ENCODE measurements at places on chromosomes 4 and X.

- DNase-seq = no peak
These were observed 77.3 kb upstream of the NOCT start for GRCh38 chr4:138938366-138938690.

DNA sequence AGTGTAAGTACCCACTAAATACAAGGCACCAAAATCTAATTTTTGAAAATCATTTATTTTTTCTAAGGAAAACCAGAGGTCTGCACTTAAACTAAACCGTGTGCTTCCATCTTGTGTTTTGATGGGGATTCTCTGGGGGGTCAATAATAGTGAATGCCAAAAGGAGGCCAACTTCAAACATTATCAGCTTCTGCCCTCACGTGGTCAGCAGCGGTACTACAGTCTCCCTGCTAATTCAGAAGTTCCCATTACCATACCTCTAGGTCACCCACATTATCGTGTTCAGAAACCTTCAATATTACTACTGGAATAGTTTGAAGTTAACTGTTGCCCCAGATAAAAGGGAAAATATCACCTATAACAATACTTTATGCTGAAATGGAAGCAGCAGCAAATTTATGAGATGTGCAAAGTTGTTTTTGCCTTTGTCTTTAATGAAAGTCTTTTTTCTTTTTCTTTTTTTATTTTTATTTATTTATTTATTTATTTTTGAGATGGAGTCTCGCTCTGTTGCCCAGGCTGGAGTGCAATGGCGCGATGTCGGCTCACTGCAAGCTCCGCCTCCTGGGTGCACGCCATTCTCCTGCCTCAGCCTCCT is 17.3 kb downstream of the CTPS2 start:
- DNase-seq = peak; percentile 45

DNA sequence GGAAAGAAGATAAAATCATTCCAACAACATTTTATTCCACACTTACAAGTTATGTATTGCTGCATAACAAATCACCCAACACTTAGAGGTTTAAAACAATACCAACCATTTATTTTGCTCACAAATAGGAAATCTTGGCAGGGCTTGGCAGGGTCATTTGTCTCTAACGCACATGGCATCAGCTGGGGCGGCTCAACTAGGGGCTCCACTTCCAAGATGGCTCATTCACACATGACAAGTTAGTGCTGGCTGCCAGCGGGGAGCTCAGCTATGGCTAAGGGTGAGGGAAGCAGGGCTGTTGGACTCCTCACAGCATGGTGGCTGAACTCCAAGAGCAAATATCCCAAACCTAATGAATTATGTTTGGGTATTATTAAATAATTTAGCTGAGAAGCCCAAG is 377.0 kb downstream of the ZNF674 start:
- no peak for DNase-seq

DNA sequence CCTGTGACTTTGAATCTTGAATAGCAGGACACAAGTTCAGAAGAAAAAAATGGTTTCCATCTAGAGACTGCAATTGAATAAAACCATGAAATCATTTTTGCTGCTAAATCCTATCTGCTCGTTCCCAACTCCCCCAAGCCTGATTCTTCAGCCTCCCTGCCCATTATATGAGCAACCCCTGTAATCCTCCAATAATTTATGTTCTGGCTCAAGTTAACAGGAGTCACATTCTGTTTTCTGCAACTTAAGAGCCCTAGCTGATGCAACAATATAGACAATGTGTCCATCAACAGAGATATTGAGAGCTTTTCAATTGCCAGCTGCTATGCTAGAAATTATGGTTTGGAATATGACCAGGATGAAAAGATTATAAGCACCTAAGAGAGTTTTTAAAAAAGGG is 84.1 kb downstream of the LDB2 start:
- no peak for DNase-seq

DNA sequence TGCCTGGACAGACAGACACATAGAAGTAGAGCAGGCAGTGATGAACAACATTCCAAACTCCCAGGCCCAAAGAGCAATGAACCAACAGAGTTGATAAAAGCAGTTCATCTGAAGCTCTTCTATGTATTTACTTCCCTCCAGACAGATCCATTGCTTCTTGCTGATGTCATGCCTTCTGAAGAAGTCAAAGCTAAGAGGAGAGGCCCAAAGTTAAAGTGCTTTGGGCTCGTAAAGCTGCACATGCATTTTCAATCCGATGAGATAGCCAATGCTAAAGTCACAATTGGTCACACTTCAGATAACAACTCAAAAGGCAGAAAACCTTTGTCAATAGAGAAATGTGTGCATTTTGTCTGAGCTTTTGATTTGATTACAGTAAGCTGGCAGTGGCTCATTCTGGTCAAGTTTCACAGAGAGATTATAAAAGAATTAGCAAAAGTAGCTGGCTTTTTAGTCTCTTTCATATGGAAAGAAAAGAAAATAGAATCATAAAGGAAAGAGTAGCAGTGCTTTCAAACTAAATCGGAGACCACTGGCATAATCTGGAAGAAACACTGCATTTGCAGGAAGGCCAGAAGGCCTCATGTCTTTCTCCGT is 82.0 kb downstream of the GPC4 start:
- no peak for DNase-seq

GRCh38 chr4:13527981-13528820 is 16.1 kb downstream of the NKX3-2 start:
- no peak for DNase-seq

GRCh38 chr4:99642725-99643489 is 14.7 kb downstream of the C4orf54 start:
- DNase-seq = no peak

DNA sequence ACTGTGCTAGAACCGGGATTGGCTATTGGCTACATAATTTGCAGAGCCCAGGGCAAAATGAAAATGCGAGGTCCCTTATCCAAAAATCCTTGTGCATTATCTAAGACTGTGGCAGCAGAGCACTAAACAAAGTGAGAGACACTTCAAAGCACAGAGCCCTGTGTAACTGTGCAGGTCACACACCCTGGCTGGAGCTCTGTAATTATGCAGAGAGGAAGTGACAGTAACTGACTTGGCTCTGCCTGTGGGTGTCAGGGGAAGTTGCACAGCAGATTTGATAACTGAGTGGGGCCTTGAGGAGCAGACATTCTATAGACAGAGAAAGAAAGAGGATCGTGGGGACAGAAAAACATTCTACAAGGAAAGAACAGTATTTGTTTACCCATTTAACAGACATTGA is 173.5 kb upstream of the FMR1 start:
- DNase-seq = no peak

- DNase-seq = no peak
These were observed 185.8 kb upstream of the STK26 start for GRCh38 chrX:131837325-131837724.

GRCh38 chr4:47519239-47519883 is 34.3 kb downstream of the ATP10D start:
- DNase-seq = no peak

GRCh38 chr4:76772498-76773106 is 125.3 kb downstream of the SOWAHB start:
- no peak for DNase-seq

DNA sequence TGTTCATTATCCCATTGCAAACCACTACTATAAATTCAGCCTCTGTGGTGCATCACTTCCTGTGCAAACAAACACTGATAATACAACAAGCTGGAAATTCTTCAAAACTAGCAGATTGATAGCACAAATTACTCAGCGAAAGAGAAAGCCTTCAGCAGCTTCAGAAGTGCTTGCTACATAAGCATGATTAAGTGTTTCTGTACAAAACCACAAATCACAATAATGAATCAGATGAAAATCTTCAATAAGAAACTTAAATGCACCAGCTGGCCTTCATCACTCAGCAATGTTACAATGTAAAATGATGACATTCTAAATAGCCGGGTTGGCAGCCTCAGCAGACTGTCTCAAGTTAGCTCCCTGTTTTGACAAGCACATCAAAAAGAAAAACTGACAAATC is 262.2 kb downstream of the SPOCK3 start:
- DNase-seq = no peak
